Erythroblast (primary cell): ENCODE measurements at places on chromosomes 16 and 17.

DNA sequence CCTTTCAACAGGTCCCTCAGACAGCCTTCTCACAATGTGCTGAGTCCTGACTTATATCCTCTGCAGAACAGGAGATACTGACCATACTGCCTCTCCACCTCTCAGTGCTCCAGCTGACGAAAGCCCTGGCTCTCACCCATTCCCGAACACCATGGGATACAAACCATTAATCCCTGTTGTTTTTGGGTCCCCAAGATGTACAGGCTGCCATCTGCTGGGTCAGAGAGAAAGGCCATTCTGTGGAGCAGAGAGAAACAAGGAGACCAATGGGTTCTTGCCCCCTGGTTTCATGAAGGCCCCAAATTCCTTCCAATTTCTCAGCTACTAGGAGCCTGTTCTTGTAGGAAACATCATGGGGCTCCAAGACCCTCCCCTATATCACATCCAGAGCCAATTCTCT, 3.0 kb downstream of the ERN2 start:
- no peak for DNase-seq

GRCh38 chr16:9683677-9684076, 498.6 kb downstream of the GRIN2A start:
- no peak for DNase-seq

- no peak for DNase-seq
Measured at GRCh38 chr17:81257533-81257932, 18.4 kb downstream of the NDUFAF8 start.

DNA sequence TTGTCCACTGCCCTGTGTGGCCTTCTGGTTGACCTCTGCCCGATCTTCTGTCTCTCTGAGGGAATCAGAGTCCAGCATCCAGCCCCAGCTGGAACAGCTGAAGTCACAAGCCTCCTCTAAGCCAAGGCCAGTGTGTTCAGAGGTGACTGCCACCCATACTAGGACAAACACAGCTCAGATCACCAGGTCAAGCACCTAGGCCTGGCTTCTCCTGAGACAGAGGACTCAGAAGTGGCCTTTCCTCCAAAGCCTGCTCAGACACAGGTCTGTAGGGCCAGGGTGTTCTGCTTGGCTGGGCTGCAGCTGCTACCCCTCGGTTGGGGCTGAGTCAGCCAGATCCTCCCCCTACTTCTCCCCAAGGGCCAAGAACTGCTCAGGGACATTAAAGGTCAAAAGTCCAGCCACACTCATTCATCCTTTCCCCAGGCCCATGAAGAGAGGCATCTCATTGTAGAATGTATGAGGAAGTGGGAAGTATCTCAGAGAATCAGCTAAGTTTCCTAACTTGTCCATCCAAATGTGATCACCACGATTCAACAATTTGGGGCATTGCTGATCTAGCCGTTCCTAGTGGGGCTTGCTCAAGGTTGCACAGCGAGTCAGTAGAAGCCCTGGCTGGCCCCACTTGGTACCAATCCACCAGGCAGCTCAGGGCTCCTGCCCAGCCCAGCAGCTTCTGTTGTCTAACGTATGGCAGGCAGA, 7.6 kb downstream of the SLC46A1 start:
- no peak for DNase-seq

GRCh38 chr17:50137042-50137441, 7.1 kb upstream of the SAMD14 start:
- DNase-seq: no peak

DNA sequence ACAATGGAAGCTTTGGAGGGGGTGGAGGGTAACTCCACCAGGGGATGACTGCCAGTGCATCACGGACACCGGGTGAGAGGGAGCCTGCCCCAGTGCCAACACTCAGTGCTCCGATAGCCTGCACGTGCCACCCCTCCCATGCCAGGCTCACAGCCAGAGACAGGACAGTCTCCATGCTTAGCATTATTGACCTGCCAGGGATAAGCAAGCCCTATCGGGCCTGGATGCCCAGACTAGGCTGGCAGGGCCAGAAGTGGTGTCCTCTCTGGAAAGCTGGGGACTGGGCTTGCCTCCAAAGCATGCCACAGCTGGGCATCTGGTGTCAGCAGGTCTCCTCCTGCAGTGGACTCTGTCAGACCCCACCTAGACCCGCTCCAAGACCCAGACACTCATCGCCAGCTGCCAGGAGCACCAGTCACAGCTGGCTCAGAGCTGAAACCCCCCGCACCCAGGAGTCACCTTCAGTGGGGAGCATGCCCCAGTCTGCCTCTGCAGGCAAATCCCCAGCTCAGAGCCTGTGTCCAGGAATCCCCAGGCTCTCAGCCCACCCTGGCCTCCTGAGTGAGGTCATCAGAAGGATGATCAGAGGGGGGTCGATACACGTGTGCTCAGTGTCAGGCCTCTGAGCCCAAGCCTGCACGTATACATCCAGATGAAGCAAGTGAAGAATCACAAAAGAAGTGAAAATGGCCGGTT, 1.8 kb upstream of the RHBDF1 start:
- DNase-seq: no peak

GRCh38 chr17:50883850-50884438, 17.8 kb upstream of the TOB1 start:
- no peak for DNase-seq

GRCh38 chr17:78826836-78827509, 13.6 kb downstream of the USP36 start:
- no peak for DNase-seq

GRCh38 chr16:87608400-87608985, 6.2 kb downstream of the JPH3 start:
- DNase-seq: peak; percentile 57

GRCh38 chr17:62860962-62861873, 53.1 kb upstream of the MARCHF10 start:
- DNase-seq: no peak

DNA sequence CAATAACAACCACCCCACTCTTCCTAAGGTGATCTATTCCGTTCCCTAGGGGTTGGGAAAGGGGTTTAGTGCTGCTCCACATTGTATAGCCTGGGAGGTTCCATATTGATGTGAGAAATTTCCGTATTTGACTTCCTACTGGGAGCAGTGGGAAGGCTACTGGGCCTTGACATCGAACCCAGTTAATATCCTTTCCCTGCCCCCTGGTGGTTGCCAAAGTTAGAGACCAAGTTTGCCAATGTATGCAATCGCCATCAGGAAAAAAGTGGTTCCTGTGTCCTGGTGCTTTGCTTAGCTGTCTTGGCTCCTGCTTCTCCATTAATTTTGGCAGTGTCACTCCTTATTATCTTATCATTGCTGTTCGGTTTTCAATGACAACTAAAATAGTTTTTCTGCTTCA, 914.9 kb downstream of the KCNJ2 start:
- no peak for DNase-seq

DNA sequence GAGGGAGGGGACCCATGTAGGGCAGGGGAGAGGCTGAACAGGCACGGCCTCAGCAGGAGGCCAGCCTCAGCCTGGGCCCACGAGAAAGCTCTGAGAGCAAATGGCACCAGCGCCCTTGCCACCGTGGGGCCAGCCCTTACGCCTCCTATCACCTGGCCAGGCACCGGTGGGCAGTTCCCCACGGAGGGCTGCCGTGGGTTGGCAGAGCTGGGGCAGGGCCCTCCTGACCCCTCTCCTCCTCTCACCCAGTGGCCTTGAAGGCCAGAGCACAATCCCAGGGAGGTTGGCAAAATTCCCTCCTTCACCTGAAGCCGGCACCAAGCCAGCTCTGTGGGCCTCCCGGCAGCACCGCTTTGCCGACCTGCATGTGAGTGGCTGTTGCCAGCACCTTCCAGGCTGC, 53.1 kb upstream of the ENPP7 start:
- DNase-seq: no peak

DNA sequence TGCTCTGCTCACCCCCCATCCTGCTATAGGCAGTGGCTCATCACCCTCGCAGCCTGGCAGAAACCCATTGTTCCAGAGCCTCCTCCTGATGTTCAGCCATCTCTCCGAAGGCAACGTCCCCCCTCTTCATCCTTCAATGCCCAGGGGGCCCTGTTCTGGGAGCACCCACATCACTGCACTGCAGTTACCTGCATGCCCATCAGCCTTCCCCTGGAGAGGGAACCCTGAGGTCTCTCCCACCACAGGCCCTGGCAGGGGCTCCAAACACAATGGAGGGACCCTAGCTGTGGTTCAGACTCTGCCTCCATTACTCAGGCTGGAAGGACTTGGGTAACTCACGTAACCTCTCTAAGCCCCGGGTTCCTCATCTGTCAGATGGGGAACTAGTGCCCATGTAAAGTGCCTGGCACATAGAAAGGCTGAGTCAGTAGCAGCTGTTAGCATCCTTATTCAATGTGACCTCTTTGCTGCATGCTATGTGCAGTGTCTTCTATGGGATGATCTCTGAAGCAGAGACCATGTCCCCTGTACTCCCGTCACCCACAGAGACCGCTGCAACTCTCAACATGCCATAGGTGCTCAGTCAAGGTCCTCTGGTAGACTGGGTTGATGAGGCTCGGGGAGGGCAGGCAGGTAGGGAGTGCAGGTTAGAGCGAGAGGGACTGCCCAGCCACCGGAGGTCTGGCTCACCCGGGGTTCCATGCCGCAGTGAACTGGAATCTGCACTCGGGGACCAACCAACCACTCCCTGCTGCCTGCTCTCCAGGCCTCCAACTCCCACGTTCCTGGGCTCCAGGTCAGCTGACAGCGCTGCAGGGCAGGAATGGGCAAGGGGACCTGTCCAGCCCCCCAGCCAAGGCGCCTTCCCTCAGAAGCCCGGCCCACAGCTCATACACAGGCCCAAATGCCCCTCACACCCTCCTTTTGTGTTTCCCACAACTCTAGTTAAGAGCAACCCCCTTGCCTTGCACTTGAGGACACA, 233.2 kb downstream of the ZNF423 start:
- DNase-seq: no peak

GRCh38 chr16:81401035-81401950, 43.3 kb upstream of the CMIP start:
- no peak for DNase-seq

- no peak for DNase-seq
Measured at GRCh38 chr16:83806036-83806435, 1.7 kb upstream of the HSBP1 start.

DNA sequence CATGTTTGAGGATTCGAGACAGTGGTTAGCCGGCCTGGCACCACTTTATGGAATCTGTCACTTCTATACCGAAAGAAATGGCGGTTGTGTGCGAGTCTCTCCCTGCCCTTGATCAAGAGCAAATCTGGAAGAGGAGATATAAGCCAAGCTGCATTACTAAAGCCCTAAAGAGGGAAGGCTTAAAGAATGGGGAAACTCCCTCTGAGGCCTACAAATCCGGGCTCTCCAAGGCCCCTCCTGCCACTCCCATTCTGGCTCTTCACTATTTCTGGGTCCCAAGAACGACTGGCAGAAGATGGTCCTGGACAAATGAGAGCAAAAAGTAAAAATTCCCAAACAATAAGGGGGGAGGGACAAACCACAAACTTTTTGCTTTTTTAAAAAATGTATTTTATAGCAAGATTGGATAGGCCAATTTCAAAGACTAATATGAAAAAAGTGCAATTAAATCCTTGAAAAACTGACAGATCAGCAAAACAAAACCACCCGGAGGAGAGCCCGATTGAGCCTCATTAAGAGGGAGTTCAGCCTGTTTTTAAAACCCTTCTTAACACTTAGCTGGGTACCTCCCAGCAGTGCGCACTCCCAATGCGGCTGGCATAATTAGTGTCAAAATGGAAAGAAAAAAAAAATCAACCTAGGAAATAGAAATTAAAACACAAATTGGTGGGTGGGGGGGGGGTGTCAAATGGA, 193.5 kb downstream of the ZFHX3 start:
- no peak for DNase-seq

DNA sequence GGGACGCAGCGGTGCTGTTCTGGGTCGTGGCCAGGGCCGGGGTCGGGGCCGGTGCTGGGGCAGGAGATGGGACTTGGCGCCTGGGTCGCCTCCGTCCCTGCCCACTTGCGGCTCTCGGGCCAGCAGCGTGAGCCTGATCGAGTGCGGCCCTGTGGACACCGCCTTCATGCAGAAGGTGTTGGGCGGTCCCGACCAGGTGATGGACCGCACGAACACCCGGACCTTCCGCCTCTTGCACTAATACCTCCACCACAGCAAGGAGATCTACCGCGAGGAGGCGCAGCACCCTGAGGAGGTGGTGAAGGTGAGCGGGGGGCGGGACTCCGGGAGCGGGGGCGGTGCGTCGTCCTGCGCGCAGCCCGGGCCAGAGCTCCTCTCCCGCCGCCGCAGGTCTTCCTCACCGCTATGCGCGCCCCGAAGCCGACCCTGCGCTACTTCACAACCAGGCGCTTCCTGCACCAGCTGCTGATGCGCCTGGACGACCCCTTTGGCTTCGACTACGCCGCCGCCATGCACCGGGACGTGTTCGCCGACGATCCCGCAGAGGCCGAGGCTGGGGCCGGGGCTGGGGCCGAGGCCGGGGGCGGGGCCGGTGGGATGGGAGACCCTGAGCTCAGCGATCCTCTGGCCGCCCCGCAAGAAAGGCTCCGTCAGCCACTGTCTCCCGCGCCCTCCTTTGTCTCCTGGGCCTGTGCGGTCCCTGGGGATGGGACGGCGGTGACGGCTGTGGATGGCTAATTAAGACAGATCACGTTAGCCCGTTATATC, 4.5 kb upstream of the HSD17B1 start:
- peak; percentile 57 for DNase-seq

DNA sequence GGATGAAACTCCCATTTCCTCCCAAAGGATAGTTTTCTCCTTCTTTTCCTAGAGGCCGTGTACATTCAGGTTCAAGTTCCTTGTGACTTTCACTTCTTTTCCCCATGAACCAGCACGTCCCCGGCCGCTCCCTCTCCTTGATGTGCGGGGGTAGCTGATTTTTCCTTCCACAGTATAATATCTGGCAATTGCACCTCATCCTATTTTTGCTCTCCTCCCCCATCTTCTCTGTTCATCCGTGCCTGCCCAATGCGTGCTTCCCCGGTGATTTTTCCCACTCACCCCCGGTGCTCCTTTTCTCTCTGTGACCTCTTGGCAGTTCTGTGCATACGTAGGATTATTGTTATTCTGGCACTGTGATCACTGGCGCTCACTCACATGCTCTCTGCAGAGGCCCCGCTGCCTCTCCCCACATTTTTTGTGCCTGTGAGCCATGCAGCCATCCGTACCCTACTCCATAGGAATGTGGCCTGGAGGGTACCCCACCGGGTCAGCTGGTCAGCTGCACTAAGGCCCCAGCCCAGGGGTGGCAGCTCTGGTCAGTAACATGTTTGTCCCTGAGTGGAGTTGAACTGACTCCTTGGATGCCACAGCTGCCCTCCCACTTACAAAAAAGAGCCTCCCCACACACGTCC, 100.0 kb downstream of the NTN1 start:
- no peak for DNase-seq

- peak; percentile 76 for DNase-seq
Measured at GRCh38 chr17:43766413-43767052, 7.9 kb upstream of the SOST start.

- DNase-seq: no peak
Measured at GRCh38 chr16:83692224-83692623, 115.6 kb upstream of the HSBP1 start.
